Activated CD8-positive, alpha-beta memory T cell treated with anti-CD3 and anti-CD28 coated beads for 1 hour (primary cell): ENCODE measurements at places on chromosomes 3 and 15.

DNA sequence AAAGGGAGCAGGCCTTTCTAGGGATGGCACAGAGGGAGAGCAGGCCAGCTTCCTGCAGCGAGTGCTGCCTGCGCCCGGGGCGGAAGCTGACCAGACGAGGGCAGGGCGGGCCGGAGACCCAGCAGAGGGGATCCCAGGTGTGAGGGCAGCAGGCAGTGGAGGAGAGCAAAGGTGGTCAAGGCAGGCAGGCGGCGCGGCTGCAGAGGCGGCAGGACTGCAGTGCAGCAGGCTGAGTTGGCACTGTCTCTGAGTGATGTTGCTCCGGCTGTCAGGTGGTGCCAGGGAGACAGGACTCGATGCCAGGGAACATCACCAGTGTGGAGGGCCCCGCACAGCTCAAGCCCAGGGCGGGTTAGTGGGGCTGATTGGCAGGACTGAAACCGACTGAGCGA is 22.3 kb upstream of the PLXNA1 start:
- DNase-seq: no peak

GRCh38 chr3:123750659-123751420 is 133.3 kb downstream of the MYLK start:
- DNase-seq: no peak

DNA sequence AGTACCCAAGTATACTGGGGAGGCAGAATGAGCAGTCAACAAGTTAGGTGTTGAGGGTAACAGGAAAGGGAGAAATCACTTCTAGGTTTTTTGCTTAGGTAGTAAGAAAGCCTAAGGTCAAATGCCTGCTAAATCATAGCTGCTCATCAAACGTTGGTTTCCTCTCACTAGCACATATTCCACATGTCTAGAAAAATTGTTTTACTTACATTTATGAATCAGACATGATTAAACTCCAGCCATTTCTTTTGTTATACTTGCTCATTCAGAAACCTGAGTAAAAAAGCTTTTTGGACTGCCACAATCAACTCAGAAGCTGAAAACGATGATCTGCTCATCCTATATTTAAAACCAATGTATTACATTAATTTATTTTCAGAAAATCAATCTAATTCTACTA is 40.2 kb downstream of the SLC9A9 start:
- no peak for DNase-seq

GRCh38 chr3:4421121-4421520 is 45.9 kb downstream of the SUMF1 start:
- DNase-seq: no peak

- no peak for DNase-seq
Measured at GRCh38 chr15:50879016-50879617, 29.4 kb upstream of the AP4E1 start.

DNA sequence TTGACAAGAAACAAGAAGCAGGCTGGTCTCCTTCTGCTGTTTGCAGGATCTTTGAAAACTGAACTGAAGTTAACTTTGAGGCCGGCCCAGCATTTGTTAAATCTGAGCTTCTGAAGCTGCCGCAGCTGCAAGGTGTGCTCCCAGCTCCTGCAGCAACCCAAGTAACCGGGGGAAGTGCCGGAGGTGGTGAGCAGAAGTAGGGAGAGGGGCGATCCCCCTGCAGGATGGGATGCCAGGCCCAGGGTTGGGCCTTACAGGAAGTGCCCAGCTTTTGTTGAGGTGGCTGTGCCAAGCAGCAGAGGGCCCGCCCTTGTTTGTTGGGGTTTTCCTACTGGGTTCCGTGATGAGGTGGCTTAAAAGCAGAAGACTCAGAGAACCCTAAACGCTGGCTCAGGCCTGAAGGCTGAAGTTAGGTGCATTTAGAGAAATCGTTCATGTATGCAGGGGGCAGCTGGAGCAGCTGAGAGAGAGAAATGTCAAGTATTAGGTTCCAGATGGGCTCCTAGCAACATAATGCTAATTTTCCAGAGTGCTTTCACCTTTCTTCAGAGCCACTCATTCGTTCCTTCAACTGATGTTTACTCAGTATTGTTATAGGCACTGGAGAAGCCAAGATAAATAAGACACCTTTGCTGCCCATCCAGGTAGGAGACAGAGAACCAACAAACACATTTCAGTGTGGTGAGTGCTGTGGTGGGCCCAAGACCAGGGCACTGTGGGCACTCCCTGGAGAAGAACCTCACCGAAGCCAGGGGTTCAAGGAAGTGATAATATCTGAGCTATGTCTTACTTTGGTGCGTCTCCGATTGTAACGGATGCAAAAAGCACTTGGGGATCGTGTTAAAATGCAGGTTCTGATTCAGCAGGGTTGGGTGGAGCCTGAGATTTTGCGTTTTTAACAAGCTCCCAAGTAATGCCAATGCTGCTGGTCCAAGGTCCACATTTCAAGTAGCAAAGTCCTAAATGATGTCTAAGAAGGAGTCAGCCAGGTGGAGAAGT is 42.2 kb upstream of the PLCL2 start:
- peak; percentile 48 for DNase-seq

GRCh38 chr3:55907616-55908015 is 420.5 kb upstream of the WNT5A start:
- DNase-seq: no peak

DNA sequence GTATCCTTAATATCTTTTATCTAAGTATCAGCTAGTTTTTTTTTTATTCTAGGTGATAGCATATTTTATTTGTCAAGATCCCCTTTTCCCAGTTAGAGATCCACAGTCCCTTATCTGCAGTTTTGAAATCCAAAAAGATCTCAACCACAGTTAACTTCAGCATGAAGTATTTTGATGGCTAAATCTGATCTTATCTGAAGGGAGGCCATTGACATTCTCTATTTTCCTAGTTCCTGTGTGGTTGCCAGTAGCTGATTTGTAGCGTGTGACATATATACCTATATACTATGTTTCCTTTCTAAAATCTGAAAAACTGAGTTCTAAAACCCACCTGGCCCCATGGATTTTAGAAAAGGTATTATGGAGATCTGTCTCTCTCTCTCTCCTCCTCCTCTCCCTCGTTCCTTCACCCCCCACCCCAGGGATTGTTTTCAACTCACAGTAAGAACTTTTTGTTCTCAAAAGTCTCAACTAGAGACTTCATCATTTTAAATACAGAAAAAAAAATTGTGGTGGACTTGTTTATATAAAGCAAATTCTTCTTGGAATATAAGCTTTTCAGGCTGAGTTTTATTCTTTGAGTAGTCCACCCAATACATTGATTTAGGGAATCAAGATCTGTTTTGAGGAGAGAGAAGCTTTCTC is 12.3 kb downstream of the TCF12 start:
- DNase-seq: no peak

DNA sequence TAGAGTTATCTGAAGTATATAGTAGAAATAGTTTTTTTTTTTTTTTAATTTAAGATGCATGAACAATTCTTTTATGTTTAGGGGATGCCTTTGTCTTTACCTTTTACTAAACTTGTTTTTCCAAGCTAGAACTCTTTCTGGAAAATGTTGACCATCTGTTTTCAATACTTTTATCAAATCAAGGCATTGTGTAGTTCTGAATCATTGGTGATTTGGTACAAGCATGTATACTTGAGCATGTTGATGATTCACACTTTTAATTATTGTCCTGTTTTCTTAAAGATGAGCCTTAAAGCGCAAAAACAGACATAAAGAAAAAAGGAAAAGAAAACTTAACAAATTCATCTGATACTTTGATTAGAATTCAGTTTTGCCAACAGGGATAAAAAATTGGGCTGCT is 28.3 kb downstream of the PDCD6IP start:
- no peak for DNase-seq

DNA sequence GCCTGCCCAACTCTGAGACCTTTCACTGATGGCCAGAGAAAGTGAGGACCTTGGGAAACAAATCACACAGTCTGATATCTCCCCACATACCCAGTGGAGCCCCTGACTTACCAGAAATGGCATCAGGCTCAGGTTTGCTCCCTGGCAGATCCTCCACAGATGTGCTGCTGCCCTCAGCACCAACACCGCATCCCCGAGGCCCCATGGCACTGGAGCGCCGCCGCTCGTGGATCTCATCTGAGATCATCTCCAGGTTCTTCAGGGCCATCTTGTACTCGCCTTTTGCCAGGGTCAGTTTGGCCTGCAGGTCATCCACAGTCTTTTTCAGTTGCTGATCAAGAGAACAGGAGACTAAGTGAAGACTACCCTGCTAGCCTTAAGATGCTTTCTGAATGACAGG is 52.7 kb downstream of the CAPN7 start:
- DNase-seq: no peak

DNA sequence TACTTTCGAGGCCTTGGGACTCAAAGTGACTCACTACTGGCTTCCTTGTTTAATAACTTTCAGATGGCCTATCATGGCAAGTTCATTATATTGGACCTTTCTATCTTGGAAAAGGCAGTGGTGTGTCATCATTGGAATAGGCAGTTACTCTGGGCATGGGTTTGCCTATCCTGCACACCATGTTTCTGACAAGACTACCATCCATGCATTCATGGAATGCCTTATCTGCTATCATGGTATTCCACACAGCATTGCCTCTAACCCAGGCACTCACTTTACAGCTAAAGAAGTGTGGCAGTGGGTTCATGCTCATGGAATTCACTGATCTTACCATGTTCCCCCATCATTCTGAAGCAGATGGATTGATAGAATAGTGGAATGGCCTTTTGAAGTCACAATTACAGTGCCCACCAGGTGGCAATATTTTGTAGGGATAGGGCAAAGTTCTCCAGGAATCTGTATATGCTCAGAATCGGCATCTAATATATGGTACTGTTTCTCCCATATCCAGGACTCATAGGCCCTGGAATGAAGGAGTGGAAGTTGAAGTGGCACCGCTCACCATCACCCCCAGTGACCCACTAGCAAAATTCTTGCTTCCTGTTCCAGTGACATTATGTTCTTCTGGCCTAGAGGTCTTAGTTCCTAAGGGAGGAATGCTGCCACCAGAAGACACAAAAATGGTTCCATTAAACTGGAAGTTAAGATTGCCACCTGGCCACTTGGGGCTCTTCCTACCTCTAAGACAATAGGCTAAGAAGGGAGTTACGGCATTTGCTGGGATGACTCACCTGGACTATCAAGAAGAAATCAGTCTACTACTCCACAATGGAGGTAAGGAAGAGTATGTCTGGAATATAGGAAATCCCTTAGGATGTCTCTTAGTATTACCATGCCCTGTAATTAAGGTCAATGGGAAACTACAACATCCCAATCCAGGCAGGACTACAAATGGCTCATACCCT is 1161.4 kb downstream of the SI start:
- DNase-seq: no peak

GRCh38 chr15:74253211-74253921 is 17.2 kb downstream of the CCDC33 start:
- DNase-seq: no peak

DNA sequence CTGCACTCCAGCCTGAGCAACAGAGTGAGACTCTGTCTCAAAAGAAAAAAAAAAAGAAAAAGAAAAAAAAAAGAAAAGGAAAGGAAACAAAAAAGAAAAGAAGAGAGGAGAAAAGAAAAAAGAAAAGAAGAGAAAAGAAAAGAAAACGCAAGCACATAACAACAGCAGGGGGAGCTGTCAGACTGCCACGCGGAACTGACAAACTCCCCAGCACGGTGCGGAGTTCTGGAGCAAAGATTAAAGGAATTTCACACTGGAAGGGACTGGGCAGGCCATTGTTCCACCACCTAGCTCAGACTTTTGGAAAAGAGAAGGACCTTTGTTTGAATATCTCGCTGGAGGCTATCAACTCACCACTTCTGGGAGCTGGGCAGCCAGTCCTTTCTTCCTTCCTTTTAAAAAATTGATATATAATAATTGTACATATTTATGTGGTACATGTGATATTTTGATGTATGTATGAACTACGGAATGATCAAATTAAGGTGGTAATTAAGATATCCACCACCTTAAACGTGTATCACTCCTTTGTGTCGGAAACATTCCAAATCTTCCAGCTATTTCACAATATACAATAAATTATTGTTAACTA is 40.5 kb downstream of the DPPA2 start:
- no peak for DNase-seq

- no peak for DNase-seq
Measured at GRCh38 chr3:150396956-150397550, 11.0 kb upstream of the TSC22D2 start.

DNA sequence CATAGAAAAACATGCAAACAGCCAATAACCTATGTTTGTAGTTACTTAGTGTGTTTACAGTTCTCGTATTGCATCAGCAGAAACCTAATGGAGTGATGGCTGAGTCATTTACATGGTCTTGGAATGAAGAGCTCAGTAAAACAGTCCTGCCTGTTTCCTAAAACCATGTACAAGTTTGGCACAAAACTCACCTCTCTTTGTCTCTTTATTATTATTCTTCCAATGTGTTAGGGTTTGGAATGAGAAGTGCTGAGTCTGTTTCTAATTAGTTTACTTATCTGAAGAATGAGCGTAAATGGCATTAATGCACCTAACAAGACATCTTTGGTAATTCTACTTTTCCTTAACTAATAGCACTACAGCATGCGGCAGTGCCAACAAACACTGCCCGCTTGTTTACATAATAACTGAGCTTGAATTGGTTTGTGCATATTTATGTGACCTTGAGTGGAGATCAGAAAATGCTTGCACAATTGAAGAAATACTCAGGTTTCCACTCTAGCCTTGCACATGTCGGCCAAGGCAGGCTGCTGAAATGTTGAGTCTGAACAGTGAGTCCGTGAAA is 385.4 kb upstream of the SEMA6D start:
- DNase-seq: no peak

DNA sequence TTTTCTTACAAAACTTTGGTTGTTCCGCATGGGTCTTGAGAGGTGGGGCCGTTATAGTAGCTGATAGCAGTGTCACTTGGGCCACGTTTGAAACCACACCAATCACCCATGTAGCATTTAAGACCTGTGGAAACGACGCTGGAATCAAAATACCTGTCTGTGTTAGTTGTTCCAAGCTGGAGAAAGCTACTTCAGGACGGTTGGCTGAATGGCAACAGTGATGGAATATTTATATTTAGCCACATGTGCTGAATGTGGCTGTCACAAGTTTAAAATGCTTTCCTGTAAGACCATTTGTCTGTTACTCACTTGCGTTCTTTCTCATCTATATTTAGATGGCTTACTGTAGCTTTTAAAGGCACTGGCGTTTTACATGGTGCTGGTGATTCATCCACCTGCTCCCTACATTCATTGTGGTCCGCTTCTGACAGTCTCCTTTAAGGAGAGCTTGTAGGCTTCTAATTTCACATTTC is 1.4 kb downstream of the DNAJA4 start:
- no peak for DNase-seq

DNA sequence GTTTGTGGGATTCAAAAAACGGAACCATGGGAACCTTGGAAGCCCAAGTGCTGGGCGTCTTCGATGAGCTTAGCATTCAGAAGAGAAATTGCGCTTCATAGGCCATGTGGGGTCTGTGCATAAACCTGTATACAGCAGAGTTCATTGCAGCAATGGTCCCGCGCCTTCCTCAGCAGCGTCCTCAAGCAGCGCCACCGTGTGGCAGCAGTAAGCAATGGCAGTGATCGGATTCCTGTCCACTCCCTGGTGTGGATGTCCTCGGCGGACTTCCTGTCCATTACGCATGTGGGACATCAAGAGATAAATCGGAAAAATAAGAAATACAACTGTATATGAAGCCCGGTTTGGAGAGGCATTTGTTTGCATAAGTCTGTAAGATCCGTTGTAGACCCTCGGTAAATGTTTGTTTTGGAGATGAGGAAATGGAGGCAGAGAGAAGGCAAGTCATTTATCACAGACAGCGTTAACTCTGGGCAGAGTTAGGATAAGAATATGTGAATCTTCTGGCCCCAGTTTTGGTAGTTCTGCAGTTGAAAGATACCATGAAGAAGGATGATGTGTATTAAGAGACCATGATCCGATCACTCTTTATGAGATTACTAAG is 57.7 kb downstream of the CNTN4 start:
- DNase-seq: no peak
